CD4-positive, alpha-beta T cell treated with Interleukin-17A for 4 hours (primary cell): ENCODE measurements at places on chromosomes 16 and 17.

DNA sequence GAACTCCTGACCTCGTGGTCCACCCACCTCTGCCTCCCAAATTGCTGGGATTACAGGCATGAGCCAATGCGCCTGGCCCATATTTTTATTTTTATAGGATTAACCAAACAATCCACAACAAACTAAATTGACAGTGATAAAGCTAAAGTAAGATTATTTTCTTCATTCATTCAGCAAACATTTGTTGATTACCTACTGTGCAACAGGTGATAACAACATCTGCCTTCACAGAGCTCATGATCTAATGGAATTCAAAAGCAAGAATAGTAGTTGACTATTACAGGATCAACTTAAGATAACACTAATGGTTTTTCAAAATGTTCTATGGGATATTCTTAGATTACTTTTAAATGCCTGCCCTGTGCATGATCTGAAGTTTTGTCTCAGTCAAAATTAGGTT is 37.8 kb downstream of the NQO1 start:
- DNase-seq, result no peak

DNA sequence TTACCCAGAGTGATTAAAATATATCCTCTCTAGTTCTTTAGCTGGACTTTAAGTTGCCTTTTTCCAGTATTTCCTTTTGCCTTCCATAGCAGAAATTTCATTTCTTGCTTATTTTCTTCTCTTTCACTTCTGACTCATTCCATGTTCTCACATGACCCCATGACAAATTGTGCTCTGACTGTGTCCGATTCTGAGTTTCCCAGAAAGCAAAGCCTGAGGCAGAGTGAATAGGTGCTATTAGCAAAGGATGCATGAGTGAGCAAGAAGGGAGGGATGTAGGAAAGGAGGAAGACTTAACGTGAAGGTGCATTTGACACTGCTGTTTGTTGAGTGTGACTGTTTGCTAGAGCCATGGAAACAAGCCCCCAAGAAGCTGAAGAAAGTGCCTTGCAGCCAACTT is 82.6 kb upstream of the CNTNAP4 start:
- no peak for DNase-seq

GRCh38 chr17:29331708-29332085 is 37.7 kb upstream of the NUFIP2 start:
- no peak for DNase-seq

- no peak for DNase-seq
Measured at GRCh38 chr17:7263801-7264078, 1.5 kb upstream of the CLDN7 start.

DNA sequence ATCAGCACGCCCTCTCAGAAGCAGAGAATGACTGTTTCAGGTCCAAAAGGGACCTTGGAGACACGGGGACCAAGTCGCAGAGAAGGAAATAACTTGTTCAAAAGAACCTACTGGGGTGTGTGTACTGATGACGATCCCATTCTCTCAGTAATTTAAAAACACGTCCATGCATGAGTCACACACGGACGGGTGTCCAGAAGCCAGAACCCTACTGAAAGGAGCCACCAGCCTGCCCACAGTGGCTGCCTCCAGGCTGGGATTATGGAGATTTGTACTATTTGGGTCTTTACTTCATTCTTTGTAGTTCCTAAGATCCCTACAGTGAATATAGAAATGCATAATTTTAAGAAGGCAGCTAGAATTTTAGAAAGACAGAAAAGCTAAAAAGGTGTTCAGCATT is 27.8 kb downstream of the TMEM204 start:
- DNase-seq, result no peak

DNA sequence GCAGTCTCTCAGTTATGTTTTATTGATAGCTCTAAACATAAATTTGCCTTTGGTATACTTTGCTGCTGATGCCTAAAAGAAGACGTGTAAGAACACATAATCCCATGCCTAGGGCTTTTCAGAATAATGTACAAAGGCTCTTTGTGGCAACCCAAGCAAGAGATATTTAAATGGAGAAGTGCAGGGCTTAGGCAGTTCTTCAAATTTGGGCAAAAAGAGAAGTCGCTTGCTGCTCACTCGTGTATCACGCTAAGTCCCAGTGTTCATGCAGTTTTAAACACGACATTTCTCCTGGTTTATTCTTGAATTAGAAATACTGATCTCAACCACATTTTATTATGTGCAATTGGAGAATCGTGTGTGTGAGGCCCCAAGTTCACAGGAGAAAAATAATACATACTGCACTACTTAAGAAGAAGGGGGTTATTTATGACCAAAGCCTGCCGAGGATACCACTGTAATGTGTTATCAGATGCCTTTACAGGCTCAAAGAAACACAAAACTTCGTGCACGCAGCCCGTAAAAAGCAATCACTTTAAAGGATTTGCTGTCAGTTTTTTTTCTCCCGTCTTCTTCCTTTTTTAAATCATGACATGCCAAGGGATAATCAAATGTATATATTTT is 22.5 kb upstream of the IRX6 start:
- no peak for DNase-seq

DNA sequence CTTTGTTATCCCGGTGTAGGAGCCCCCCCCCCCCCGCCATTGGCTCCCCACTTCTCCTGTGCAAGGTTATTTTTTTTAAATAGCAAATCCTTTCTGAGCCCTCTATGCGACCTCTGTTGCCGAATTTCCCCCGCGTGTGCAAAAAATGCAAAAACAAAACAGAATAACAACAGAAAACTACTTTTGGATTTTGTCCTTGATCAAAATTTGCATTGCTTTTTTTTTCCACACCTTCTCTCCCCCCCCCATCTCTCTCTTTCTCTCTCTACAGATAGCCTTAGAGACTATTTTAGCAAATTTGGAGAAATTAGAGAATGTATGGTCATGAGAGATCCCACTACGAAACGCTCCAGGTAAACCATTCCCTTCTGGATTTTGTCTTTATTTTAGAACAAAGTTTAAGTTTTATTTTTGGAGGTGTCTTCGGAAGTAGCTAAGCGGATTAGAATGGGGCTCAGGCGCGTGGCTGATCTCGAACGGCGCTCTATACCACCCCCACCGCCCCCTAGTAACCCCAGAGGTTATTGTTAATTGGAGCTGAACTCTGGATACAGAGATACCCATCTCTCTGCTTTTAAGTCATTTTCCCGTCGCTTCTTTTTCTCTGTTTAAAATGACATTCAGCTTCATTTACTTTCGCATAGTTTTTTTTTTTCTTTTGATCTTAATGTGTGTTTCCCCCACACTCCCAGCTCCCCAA is 1.0 kb downstream of the MSI2 start:
- peak; percentile 45 for DNase-seq

DNA sequence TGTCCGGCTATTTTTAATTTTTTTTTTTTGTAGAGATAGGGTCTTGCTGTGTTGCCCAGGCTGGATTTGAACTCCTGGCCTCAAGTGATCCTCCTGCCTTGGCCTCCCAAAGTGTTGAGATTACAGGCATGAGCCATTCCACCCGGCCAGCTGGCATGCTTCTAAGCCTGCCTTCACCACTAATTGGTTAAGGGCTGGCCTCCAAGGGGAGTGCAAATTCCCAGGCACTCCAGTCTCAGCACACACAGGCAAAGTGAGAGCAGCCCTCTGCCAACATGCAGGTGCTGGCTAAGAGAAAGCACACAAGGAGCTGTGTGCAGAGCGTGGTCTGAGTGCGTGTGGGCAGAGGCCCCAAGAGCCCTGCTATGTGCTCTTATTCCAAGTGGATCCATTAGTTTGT is 149.8 kb upstream of the HS3ST2 start:
- DNase-seq, result no peak

DNA sequence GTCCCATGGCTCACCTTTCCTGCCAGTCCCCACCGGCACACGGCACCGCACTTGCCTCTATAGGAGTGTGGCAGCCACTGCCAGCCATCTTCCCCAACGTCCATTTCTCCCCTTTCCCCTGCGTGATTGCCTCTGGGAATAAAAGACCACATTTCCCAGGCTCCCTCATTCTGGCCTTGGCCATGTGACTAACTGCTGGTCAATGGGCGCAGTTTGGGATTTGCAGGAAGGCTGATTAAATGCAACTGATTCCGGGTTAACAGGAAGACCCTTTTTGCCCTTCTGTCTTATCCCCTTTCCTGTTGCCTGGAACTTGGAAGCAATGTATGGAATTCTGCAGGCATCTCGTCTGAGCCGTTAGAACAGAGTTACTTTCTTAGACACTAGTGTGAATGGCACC is 3.0 kb downstream of the BTBD17 start:
- no peak for DNase-seq

DNA sequence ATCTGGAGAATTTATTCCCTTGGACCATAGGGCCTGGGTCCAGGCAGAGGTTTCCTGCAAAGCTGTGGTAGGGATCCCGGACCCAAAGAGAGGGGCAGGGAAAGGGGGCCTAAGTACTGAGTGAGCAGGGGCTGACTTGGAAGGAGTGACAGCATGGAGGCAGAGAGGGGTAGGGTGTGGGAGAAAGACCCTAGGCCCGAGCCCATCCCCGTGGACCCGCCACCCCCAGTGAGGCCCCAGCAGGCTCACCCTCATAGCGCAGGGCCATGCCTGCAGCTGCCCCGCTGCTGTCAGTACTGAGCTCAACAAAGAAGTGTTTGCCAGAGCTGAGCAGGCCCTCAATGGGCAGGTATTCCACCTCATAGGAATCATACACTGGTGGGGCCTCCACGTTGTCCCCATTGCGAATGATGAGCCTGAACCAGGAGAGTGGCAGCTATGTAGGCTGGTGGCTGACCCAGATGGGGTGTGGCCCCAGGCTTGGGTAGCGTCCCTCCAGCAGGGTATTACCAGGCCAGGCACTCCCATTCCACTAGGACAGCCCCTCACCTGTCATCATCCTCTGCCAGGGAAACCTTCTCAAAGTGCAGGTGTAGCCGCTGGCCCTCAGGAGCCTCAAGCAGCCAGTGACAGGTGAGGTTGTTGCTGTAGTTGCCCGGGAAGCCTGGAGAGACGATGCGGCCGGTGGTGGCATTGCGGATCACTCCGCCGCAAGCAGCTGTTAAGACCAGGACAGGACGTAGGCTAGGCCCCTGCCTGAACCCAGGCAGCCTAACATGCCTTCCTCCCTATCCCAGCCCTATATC is 9.1 kb upstream of the PHF12 start:
- DNase-seq, result no peak

DNA sequence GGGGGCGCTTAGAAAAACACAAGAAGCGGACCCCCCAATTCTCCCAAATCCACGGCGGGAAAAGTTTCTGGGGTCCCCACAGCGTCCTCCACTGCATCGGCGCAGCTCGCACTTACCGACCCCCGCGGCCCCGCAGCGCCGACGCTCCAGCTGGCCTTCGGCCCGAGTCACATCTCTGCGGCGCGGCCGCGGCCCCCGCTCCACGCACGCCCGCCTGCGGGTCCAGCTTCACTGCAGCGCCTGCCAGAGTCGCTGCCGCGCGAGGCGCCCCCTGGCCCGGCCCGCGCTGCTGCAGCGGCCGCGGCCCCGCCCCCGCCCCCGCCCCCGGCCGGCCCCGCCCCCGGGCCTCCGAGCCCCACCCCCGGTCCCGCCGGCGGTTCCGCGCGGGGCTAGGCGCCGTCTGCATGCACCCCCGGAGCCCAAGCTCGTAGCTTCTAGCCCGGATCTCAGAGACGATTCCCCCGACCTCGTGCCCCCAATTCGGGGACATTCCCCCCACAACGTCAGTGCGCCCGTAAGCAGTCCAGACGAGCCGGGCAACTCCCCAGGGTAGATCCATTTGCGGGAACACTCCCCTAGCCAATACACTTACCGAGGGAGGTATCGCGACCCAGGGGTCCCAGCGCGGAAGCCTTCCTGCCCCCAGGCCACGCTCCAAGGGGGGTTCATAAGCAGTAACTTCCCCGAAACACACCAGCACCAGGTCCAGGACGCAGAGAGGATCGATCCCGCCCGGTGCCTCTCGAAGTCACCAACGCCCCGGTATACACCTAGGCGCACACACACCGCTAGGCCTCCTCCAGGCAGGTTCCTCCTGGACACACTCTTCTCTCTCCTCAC is at the start of gene GPRC5B:
Gene GPRC5B (minus strand): TSS at position 238 of the 840 bp plus-strand sequence. CDS start 12,003 bp downstream, outside the sequence.
- DNase-seq, result peak; percentile 74

DNA sequence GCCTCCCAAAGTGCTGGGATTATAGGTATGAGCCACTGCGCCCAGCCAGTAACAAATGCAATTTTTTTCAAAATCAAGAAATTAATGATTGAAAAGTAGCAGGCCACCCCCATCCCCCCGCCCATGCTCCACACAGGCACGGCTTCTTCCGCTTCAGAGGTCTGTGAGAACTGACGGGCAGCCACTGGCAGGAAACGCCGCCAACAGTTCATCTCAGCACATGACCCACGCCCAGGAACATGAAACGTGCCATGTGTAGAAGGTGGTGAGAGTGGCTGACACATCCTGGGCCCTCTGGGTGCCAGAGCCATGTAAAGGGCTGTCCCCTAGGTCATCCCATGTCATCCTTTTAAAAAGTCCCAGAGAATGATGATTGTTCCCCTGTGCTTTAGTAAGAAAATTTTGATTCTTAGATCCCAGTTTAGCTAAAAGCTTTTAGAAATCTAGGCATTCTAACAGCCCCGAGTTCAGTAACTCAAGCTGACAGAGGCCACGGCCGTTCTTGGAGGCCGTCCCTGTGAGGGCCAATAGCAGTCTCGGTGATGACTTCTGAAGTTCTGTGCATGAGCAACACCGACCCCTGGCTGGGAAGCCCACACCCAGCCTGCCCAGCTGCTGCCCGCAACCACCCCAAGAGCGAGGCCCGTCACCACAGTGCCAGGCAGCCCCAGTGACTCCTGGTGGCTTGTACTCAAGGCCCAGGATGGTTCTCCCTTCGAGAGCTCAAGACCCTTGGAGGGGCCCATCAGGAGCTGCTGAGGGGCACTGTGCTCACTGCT is 52.1 kb downstream of the KLHDC4 start:
- peak; percentile 74 for DNase-seq

DNA sequence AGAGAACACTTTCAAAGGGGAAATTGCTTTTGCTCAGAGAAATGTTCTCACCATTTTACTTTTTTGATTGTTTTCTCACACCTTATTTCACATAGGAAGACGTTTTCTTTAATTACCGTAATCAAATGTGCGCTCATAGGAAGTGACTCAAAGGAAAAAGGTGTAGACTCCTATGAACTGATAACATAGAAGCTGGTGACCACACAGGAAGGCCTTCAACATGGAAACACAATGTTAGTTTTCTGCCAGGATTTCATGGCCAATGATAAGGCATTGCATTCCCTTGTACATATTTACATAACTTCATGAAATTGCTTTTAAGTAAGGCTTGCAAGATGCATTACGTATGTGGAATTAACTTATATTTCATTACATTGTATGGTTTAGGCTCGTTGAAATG is 40.9 kb upstream of the KCNJ16 start:
- no peak for DNase-seq

DNA sequence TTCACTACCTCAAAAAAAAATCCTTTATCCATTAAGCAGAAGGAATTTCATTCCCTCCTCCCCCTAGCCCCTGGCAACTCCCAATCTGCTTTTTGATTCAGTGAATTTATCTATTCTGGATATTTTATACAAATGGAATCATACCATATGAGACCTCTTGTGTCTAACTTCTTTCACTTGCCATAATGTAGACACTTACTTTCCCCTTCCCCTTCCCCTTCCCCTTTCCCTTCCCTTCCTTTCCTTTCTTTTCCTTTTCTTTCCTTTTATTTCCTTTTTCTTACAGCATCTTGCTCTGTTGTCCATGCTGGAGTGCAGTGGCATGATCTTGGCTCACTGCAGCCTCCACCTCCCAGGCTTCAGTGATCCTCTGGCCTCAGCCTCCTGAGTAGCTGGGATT is 50.5 kb downstream of the PSMD12 start:
- DNase-seq, result no peak
